ENCODE measurements at places on chromosomes 7 and 10. TPM values are rescaled to one million over a fixed set of nuclear protein-coding genes. Genes with fewer than 3 reads are reported as not detected.

GRCh38 chr10:77360835-77361234 lies 276.8 kb downstream of the KCNMA1 start:
- no peak for DNase-seq

- DNase-seq = no peak
These were observed 577.8 kb downstream of the ETV1 start for GRCh38 chr7:13411636-13412035.

Gene RALA
- 66.7 TPM for total RNA-seq

Gene DNMBP
- 24.3 TPM for total RNA-seq

Gene ASZ1
- not detected for total RNA-seq
